ENCODE measurements at places on chromosomes 11 and 22. TPM values are rescaled to one million over a fixed set of nuclear protein-coding genes. Genes with fewer than 3 reads are reported as not detected.

SLC17A6 gene
- not detected for total RNA-seq

VWCE gene
- total RNA-seq: 17.7 TPM

NUDT8 gene
- total RNA-seq: 18.1 TPM

DENND6B gene
- total RNA-seq: 3.4 TPM

SNX19 gene
- total RNA-seq: 82.4 TPM

MRGPRX3 gene
- not detected for total RNA-seq

POTEH gene
- not detected for total RNA-seq
